ENCODE measurements at places on chromosomes 4 and X. TPM values are rescaled to one million over a fixed set of nuclear protein-coding genes. Genes with fewer than 3 reads are reported as not detected.

Gene SLC4A4
- 18.8 TPM for total RNA-seq

Gene GATB
- 14.2 TPM for total RNA-seq

Gene ATOH1
- total RNA-seq = not detected

Gene AFAP1
- total RNA-seq = 21.0 TPM

Gene TMEM150C
- 6.9 TPM for total RNA-seq

Gene CYBB
- total RNA-seq = 420 TPM

- DNase-seq = no peak
Measured at GRCh38 chr4:121150003-121150402, 14.1 kb downstream of the TNIP3 start.

DNA sequence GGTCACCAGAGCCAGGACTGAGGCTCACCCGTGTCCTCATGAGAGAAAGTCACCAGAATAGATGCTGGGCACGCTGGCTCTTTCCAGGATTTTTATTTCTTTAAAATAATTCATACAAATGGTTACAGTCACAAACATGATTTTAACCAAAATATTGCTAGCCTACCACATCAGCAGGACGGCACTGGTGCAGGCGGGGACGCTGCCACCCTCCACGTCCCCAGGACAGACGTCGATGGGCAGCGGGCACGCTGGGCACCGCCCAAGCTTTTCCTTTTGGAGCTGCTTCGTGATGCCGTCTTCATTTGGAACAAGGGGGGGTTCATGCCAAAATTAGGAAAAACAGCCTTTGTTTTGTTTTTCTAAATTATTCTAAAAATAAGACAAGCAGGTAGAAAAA is 37.6 kb downstream of the CTBP1 start:
- DNase-seq = peak; percentile 30

GRCh38 chrX:49310371-49310770 is 6.9 kb downstream of the GAGE10 start:
- DNase-seq = no peak

DNA sequence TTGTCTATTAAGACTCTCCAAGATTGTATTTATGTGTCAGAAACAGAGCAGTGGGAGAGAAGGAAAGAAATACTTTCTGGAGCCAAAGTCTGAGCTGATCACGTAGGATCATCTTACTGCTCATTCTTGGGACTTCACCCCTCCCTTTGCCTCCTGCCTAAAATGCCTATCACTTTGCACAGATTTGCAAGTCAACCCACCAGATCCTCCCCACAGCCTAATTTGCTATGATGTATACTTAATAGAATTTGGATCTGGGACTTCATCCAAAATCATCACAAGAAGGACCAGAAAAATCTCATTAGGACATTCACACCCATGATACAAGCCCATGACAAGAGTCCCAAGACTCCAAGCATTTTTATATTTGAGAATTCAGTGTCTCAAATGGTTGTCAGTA is 290.2 kb downstream of the FBXW7 start:
- no peak for DNase-seq

DNA sequence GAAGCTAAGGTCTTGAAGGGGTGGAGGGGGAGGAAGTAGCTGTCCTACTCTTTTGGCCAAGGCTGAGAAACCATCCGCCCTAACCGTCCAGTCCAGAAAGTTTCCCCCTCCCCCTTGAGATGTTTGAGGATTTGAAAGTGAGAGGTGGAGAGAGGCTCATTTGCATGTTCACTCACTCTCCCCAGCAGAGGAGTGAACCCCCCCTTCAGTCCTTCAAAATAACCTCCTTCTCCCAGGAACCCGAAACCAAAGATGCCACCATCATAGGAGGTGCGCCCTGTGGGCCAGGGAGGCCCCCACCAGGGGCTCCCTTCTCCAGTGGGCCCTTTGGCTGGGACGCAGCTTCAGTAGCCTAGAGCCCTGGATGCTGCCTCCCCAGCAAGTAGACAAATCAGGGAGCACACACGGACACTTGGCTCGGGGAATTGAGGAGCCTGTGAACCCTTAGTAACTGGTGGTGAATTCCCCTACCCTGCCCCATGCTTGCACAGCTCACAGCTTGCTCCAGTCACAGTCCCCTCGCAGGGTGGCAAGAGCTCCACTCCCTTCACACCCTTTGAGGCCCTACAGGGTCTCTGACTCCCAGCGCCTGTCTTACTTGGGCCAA is 25.6 kb downstream of the ELF4 start:
- DNase-seq = no peak

DNA sequence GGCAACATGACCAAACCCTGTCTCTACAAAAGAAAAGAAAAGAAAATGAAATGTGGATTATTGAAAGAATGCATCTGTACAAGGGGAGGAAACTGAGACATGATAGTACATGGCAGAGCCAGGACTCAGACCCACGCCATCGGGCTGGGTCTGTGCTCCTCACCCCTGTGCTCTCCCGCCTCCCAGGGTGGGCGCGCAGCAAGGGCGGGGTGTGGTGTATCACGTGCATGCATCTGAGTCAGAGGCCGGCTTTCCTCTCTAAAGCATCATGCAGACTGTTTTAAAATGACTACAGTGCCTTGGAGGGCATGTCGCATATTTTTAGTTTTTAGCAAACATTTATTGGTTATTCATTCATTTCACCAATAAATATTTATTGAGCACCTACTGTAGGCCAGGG is 47.8 kb downstream of the HTT-AS start:
- no peak for DNase-seq

GRCh38 chr4:131450572-131451209 is 1698.4 kb upstream of the PCDH10 start:
- DNase-seq = no peak

DNA sequence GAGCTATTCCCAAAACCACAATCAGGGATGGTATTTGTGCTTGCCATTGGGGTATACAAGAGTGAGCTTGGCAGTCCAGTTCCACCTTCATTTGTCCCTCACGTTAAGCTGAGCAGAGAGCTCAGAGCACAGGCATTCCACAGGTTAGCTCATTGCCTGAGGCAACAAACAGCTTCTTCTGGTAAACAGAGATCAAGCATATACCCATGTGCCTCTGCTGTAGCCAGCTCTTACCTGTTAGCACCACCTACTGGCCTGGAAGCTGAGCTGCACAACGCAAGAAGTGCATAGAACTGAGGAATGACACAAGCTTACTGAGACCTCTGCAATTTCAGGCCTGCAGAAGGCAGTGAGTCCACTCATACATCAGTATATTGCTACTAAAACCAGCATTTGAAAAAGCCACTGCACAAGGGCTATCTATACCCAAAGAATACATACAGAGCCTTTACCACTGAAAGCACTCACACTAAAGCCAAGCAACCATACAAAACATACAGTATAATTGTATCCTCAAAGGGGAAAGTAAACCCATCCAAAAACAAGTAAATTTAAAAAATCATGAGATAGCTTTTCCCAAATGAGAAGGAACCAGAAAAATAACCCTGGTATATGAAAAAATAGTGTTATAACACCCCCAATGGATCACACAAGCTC is 258.3 kb upstream of the GABRA2 start:
- DNase-seq = no peak

- DNase-seq = peak; percentile 51
Measured at GRCh38 chrX:75746891-75747639, 38.0 kb downstream of the MAGEE2 start.

Data from lower lobe of right lung (tissue), 2 donors.